NCI-H1048 (cell line): ENCODE measurements at places on chromosomes 3 and 15.
A peak's percentile ranks its signal among the peaks of the same experiment; 100 is the strongest.

DNA sequence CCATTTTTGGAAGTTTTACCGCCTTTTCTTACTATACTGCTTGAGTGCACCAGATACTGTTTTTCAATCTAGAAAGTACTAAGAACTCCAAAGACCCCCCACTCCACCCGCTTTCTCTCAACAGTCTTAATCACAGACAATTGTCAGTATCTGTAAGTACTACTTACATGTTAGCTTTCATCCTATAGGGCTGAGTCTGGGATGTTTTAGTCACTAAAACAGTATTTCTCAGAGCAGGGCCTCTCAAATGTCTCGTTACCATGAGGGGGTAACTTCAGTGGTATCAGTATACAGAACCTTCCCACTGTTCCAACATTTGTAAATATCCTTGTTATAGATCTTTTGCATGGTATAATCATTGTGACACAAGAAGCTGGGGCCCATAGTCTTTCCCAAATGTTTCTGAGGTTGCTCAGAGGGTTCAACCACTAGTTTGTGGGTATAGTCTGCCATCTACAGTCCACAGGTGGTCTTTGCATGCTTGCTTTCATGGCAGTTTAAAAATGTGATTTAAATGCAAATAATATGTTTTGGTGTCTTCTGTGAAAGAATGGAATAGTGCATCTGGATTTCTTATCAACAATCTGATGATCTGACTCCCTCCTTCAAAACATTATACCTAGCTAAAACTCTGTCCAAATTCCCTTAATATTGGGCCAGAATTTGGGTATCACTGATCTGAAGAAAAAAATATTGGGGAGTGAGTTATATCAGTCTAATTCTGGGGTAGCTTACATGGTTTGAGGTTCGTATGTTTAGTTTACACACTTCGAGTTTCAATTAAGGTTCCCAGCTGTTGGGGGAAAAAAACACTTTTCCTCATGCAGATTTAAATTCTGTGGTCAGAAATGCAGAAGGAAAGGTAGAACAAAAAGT is 18.0 kb upstream of the DNAJC13 start:
- no peak for DNase-seq

DNA sequence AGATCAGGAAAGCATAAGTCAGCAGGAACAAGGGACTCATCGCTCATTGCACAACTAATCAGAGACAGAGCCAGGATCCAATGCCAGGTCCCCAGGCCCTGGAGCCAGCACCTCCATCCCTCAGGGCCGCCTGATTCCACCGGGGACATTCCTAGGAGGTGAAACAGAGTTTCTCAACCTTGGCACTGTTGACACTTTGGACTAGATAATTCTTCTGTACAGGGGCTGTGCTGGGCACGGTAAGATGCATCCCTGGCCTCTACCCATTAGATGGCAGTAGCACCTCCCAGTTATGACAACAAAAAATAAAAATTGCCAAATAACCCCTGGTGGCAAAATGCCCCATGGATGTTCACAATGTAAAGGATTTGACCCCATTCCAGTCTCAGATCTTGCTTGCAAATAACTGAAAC is 127.7 kb downstream of the MTHFS start:
- DNase-seq = no peak

- DNase-seq = no peak
Observed at GRCh38 chr3:191385101-191385500, 54.8 kb upstream of the UTS2B start.

- DNase-seq = no peak
Observed at GRCh38 chr3:119279101-119279554, 15.1 kb upstream of the ARHGAP31 start.

GRCh38 chr15:93709708-93710107 is 521.7 kb upstream of the MCTP2 start:
- DNase-seq = no peak

- no peak for DNase-seq
Observed at GRCh38 chr3:104907507-104907906, 459.2 kb upstream of the ALCAM start.

DNA sequence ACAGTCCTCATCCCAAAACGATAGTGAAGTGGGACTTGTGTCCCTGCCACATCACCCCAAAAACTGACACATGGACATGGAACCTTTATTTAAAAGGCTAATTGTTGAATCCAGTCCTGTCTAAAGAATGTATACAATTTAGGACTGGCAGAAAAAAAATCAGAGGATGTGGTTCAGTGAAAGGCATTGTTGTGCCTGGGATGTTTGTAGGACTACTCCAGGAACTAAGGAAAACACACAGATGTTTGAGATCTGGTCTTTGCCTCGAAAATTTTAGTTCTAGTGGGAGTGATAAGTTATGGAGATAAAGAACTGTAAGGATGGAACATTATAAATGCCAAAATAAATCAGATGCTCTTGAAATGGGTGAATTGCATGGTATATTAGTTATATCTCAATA is 27.2 kb downstream of the VGLL4 start:
- DNase-seq = no peak

DNA sequence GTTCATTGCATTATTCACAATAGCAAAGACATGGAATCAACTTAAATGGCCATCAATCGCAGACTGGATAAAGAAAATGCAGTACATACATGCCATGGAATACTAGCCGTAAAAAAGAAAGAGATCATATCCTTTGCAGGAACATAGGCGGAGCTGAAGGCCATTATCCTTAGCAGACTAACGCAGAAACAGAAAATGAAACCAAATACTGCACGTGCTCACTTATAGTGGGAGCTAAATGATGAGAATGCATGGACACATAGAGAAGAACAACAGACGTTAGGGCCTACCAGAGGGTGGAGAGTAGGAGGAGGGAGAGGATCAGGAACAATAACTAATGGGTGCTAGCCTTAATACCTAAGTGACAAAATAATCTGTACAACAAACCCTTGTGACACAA is 57.9 kb downstream of the RASA2 start:
- DNase-seq = no peak

DNA sequence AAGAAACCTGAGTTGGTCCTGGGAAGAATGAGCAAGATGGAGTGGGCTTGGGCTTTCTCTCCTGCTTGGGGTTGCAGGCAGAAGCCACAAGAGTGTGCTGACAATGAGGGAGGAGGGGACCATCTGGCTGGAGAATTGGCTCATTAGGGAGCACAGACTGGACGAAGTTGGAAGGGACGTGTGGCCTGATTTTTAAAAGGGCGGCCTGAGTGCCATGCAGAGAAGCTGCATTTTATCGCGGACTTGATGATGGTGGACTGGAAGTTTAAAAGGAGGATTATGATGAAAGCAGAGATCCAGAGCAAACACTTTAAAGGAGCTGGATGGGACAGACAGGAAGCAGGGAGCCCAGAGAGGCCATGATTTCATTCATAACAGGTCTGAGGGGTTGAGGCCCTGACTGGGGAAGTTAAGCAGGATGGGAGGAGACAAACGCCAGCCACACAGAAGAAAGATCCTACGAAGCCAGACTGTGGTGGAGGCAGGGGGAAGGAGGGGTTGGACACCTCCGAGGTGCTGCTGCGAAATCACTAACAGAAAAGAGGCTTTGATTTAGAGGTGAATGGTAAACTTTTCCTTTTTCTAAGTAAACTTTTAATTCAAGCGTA is 23.6 kb downstream of the TLNRD1 start:
- DNase-seq = no peak

- no peak for DNase-seq
Observed at GRCh38 chr3:148459931-148460513, 237.7 kb upstream of the AGTR1 start.

DNA sequence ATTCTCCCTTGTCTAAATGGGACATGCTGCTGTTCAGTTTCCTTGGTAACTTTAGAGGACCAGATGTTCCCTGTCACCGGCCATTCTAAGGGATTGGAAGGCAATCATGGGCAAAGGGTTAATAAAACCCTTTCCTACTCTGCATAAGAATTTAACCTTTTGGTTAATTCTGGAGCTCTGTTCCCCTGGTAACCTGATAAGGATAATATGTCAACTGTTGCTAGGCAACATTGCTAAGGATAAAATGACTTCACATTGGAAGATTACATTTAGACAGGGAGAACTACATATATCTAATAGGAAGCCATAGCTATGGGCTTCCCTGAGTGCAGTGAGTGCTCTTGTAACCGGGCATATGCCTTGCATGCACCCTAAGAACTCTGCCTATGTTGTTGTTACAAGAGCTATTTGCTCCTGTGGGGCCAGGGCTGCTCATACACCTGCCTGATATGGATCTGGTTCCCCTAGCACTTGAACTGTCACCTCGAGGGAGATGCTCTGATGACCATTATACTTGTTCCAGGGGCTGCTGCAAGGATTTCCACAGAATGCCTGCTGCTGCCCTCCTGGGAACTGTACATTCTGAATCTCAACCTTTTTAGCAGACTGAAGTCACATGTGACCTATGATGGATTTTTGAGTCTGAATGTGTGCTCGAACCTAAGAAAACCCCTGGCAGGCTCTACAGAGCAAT is 326.3 kb upstream of the PDZRN3 start:
- no peak for DNase-seq

DNA sequence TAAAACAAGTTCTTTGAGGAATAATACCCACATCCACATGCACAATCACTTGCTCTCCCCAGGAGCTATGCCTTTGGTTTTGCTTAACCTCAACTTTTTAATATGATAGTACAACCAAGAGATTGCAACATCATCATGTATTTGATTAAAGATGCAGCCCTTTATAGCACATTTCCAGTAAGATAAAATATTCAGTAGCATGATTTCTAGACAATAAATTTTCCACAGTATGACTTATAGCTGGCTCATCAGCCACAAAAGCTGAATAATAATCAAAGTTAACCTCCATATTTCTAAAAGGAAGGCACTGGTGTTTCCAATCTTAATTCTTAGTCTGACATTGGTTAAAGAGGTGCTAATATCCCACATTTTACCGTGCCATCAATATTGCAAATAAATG is 622.5 kb downstream of the TBL1XR1 start:
- no peak for DNase-seq

- no peak for DNase-seq
Observed at GRCh38 chr3:127865941-127866340, 43.6 kb upstream of the MGLL start.

DNA sequence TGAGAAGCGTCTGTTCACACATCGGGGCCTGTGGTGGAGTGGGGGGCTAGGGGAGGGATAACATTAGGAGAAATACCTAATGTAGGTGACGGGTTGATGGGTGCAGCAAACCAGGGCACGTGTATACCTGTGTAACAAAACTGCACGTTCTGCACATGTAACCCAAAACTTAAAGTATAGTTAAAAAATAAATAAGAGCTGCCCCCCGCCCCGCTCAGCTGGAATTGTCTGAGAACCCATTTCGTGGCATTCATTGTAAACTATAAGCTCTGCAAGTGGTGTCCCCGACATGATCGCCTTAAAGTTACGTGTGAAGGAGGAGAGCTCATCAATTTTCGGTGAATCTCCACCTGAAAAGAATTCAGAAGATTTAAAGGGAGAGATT is 7.3 kb upstream of the LIPH start:
- DNase-seq = no peak

DNA sequence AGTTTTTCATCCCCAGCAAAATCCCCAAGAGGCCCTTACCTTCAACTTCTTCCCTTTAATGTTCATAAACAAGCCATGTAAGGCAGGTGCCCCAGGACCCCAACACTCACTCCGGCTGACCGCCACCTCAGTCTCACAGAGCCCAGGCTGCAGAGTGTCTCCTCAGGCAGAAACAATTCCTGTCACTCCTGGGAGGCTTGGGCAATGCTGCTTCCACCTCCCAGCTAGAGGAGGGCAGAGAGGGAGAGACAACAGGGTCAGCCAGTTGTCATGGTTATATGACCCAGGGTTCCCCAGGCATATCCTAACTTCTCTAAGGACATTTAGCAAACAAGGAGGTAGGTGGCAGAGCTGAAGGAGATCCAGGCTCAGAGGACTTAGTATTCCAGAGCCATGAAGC is at the start of gene PLIN1:
Gene PLIN1 (minus strand): TSS at position 156 of the 400 bp plus-strand sequence. CDS start 1,878 bp downstream, outside the sequence.
- DNase-seq = no peak

GRCh38 chr15:34342737-34343575 is at the start of the genes NOP10 and NUTM1:
Gene NOP10, minus strand, starts transcription at chr15:34343136. Its CDS starts 63 bp downstream, at chr15:34343073.
Gene NUTM1, plus strand, starts transcription at chr15:34343315. Its CDS starts 382 bp downstream, at chr15:34343697.
- peak; percentile 83 for DNase-seq

GRCh38 chr15:79007066-79007465 is 62.2 kb upstream of the CTSH start:
- DNase-seq = no peak

DNA sequence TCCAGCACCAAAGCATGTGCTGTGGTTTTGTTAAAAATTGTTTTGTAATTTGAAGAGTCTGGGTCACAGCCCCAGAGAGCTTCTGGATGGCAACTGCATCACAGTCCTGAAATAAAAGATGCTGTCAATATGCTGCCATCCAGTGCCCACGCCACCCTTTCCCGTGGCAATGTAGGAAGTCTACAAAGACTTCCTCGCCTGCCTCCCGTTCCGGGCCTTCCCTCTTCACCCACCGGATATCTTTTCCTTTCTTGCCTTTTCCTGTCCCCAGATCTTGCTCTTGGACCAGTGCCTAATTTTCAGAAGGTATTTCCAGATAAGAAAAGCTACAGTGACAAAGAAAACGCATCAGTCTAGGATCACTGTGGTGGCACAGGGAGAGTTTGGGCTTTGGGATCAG is 85.3 kb upstream of the RNU6-1 start:
- DNase-seq = no peak

DNA sequence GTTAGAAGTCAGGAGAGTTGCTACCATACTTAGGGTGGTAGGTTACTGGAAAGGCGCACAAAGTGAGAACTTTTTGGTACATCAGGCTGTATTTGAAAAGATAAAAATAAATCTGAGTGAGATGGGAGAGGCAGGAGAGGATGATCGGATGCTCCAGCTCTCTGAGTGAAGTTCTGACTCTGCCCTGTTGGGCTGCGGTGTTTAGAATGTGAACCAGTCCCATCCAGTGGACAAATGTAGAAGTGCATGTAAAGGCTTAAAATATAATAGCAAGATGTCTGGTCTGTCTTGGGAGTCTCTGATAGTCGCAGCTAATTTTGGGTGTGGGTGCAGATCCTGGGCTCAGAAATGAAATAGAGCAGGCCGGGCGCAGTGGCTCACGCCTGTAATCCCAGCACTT is 30.4 kb downstream of the ACKR2 start:
- no peak for DNase-seq

DNA sequence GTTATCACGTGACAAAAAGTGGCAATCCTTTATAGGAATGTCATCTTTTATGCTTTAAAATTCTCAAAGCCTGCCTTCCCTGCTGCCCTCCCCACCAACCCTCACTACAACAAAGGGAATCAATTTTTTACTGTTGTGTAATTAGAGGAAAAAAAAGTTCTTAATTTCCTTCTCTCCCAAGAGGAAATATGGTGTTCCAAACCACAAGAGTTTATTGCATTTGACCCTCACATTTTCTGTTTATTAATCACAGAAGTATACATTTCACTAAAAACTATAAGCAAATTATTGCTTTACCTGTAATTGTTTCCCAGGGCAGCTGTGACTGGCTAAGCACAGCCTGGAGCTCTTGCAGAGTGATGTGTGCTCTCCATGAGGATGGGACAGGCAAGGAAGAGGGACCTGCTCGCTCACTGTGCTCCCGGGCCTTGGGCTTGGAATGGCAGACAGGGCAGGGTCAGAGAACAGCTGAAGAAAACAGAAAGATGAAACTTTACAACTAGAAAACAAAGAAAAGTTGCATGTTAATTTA is 31.3 kb upstream of the ATP10A start:
- no peak for DNase-seq
